ENCODE measurements at places on chromosomes 7 and 10.

- no peak for DNase-seq
These were observed 106.8 kb upstream of the POM121L12 start for GRCh38 chr7:52928591-52928990.

DNA sequence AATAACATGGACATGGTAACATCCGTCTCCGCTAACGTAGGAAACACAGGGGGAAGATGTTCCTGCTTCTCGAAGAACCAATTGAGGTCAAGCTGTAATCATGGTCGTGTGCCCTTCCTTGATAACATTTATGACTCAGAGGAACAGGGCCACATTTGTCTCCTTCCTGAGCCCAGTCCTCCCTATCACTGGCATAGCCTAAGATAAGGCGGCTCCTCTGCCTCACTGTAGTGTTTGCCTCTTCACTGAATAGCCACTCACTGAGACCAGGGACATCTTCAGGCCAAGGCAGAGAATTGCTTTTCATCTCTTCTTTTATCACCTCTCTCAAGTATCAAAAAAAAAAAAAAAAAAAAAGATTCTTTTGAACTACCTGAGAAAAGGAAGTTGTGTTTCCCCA is 5.4 kb upstream of the GRM8 start:
- no peak for DNase-seq

DNA sequence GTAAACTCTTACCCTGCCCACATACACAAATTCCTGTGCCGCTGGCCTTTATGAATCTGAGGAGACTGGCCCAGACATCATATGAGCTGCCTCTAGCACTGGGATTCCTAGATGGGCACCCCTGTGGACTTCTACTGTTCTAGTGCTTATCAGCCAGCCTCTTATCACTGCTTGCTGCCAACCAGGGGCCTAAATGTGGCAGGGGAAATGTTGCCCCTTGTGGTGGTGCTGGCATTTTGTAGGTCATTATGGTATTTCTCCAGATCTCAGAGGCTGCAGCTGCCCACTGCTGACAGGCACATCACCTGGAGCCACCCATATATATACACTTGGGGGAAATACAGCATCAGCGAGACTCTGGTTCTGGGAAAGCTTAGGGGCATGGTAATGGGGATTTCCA is 5.4 kb downstream of the SFR1 start:
- no peak for DNase-seq

DNA sequence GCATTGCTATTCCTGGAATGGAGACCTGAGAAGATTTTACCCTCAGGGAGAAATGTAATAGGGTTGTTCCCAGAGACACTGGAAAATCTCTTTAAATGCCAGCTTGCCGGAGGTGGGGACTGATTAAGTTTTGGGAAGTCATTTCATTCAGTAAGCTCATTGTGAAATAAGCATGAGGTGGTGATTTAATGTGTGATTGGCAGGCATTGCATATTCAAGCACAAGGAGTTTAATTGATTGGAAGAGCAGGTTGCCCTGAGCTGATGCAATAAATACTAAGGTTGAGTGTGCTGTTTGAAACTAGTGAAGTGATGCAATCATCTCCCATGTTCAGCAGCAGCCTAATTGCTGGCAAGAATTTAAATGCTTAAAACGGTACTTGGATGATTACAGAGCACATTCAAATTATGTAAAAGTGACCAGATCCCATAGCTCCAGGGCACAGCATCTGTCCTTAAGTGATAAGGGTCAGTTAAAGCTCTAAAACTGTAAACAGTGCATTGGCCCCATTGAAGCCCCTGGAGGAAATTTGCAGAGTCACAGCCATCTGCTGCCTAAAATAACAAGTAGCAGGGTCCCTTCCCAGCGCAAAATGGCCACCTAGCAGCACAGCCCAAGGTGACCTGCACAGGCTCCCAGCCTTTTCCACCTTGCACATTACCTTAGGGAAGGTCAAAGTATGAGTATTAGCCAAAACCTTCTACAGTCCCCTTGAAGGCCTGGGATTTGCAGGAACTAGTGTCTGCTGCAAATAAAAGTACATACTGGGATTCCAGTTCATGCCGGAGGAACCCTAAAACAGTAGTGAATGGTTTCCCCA is 92.1 kb downstream of the CCDC71L start:
- no peak for DNase-seq

- DNase-seq, result no peak
These were observed 18.3 kb downstream of the INPP5A start for GRCh38 chr10:132555648-132556575.

GRCh38 chr10:1163831-1164230 is 107.6 kb downstream of the WDR37 start:
- DNase-seq, result no peak

DNA sequence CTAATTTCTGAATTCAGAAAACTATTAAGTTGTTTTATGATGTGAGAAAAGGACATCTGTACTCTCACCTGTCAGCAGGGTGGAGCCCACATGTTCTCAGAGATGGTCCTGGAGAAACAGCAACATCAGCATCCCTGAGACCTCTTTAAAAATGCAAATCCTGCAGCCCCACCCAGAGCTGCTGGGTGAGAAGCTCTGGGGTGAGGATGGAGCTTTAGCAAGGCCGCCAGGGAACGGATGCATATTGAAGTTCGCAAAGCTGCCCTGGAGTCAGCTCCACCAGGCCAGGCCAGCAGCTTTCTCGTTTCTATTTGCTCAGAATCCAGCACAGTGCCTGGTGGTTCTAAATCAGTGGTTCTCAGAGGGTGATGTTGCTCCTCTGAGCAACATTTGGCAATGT is 49.1 kb downstream of the PRKCQ start:
- DNase-seq, result no peak

- no peak for DNase-seq
These were observed 5.9 kb upstream of the GDF10 start for GRCh38 chr10:47294057-47294456.

GRCh38 chr10:88256013-88256680 is 327.0 kb downstream of the RNLS start:
- peak; percentile 25 for DNase-seq

- DNase-seq, result no peak
These were observed 825.9 kb upstream of the IGFBP3 start for GRCh38 chr7:46746695-46747687.

- DNase-seq, result no peak
These were observed 157.1 kb upstream of the RHEB start for GRCh38 chr7:151676759-151677158.

- DNase-seq, result no peak
These were observed 290.7 kb downstream of the TCERG1L start for GRCh38 chr10:131020775-131021174.

DNA sequence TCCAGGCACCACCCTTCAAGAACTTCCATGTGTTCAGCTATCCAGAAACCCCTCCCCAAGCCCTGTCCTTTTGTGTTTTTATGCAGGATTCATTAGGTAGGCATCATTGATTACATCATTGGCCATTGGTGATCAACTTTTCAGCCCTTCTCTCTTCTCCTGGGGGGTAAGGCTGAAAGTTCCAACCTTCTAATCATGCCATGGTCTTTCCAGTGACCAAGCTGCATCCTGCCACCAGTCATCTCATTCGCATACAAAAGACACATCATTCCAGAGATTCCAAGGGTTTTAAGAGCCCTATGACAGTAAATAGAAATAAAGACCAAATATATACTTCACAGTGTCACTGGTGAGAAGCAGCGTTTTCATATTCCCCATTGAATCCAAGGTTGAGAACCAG is 48.2 kb downstream of the DNAJC12 start:
- no peak for DNase-seq

GRCh38 chr10:2456834-2457233 is 610.5 kb upstream of the PFKP start:
- no peak for DNase-seq

DNA sequence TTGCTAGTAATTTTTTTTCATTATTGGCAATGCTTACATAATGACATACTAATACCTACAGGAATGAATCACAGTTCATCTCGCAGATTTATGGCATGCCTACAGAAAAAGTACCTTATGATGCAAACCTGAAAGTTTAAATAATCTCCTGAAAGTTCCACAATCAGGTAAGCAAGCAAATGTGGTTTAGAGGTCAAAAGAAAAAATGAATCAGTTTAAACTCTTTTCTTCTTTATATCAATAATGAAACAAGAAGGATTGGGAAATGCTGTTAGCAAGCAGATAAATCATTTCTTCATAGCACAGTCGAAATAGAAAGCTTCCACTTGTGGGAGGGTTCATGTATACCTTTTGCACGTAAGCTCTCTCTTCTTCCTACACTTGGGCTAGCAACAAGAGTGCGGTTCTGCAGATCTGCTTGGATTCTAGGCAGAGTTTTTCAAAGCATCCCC is 53.7 kb upstream of the MTPN start:
- DNase-seq, result no peak

DNA sequence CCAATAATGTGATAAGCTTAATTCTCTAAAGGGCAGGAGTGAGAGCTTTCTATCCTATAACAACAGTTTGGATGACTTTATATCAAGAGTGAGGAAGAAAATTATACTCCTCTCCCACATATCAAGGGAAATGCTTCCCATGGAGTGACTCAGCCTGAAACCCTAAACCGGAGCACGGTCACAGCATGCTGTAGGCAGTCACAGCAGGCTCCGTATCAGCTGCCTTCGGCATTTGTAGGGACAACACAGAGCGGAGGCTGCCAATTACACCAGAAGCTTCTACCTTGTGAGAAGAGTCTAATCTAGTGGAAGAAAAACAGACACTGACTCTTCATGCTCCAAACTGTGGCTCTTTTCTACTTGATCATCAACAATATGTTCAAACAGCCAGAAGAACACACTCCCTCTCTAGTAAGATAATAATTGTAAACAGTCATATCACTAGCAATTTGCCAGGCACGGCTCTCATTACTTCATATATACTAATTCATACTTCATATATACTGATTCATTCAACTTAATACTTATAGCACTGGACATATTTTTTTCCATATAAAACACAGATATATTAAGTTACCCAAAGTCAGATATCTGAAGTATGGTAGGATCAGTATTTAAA is 65.9 kb downstream of the DGKB start:
- DNase-seq, result no peak

GRCh38 chr7:152673897-152674296 is 2.0 kb downstream of the XRCC2 start:
- no peak for DNase-seq

- DNase-seq, result no peak
These were observed 241.3 kb downstream of the ANK3 start for GRCh38 chr10:60148266-60148840.

DNA sequence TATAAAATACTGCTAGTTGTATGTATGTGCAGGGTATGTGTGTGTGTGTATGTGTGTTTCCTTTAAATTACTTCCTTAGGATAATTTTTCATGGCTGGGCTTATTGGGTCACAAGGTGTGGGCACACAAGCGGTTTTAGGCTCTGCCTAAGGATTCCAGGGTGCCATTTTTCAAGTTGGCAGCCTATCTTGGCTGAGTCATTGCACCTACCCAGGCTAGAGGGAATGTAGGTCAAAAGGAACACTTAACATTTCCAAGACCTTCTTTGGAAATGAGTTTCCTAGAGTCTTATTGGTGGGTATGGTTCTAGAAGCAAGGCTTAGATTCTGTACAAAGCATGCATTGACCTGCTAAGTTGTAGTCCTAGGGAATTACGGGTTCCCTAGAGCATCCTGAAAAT is 642.1 kb downstream of the LRMDA start:
- DNase-seq, result no peak

- no peak for DNase-seq
These were observed 39.2 kb upstream of the DMTF1 start for GRCh38 chr7:87113077-87113476.

GRCh38 chr7:131139462-131139861 is 188.2 kb upstream of the MKLN1 start:
- no peak for DNase-seq

DNA sequence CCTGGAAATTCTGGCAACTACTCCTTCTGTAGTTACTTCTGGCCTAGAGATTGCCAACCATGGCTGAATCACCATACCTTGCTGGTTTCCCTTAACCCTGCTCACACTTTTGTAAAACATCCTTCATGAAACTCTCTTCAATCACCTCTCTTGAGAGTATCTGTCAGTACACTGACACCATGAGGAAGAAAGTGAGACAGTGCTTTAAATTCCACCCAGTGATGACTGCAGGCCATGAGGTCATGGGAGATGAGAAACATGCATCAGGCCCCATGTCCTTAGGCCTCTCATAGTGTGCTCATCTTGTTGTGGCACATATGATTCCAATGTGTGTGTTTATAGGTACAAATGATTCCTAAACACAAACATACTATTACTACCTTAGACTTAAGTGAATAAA is 24.6 kb upstream of the NAMPT start:
- no peak for DNase-seq

DNA sequence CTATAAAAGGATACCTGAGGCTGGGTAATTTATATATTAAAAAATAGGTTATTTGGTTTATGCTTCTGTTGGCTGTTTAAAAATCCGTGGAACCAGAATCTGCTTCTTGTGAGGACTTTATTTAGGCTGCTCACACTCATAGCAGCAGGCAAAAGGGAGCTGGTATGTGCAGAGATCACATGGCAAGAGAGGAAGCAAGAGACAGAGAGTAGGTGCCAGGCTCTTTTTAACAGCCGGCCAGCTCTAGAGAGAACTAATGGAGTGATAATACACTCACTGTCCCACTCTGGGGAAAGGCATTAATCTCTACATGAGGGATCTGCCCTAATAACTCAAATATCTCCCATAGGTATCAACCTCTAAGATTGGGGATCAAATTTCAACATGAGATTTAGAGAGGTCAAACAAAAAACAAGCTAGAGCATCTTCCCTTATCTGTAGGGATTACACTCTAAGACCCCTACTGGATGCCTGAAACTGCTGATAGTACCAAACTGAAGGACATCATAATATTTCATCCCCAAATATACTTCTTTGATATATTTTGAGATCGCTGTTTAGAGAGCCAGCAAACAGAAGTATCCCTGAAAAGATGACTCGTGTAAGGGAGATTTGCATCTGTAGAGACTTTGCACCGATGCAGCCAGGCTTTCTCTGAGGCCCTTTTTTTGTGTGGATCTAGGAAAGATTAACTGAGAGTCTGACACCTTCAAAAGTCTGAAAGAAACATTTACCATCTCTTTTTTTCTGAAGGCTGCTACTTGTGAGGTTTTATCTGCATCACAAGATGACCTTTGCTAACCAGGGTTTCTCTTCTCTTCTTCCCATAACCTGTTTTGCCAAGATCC is 717.0 kb upstream of the MBL2 start:
- DNase-seq, result no peak

DNA sequence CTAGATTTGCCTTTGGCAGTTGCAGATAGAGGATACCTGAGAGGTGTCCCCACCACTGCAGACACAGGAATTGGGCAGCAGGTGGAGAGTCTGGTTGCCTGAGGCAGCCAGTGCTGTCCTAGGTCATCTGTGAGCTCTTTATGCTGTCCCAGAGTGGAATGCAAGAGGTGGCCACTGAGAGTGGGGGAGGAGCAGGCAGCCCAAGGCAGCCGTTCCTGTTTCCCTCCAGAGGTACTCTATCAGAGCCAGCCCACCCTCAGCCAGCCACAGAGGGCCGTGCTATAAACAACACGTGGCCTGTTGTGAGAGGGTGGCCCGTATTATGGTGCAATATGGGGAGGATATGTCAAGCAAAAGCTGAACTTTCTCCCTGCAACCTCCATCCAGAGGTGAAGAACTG is 8.5 kb downstream of the LRRC18 start:
- DNase-seq, result no peak

Data from adrenal gland (tissue), 19 donors.